Gastroesophageal sphincter (tissue), 4 donors: ENCODE measurements at places on chromosomes 16 and 17. TPM values are rescaled to one million over a fixed set of nuclear protein-coding genes. Genes with fewer than 3 reads are reported as not detected.

- no peak for ATAC-seq
Observed at GRCh38 chr16:1109648-1110047, 13.6 kb upstream of the C1QTNF8 start.

GRCh38 chr17:51166198-51166986 lies at the start of gene NME2:
Gene NME2 (plus strand): TSS chr17:51166411. CDS start chr17:51166831, 420 bp downstream.
- ATAC-seq = peak; percentile 97

DNA sequence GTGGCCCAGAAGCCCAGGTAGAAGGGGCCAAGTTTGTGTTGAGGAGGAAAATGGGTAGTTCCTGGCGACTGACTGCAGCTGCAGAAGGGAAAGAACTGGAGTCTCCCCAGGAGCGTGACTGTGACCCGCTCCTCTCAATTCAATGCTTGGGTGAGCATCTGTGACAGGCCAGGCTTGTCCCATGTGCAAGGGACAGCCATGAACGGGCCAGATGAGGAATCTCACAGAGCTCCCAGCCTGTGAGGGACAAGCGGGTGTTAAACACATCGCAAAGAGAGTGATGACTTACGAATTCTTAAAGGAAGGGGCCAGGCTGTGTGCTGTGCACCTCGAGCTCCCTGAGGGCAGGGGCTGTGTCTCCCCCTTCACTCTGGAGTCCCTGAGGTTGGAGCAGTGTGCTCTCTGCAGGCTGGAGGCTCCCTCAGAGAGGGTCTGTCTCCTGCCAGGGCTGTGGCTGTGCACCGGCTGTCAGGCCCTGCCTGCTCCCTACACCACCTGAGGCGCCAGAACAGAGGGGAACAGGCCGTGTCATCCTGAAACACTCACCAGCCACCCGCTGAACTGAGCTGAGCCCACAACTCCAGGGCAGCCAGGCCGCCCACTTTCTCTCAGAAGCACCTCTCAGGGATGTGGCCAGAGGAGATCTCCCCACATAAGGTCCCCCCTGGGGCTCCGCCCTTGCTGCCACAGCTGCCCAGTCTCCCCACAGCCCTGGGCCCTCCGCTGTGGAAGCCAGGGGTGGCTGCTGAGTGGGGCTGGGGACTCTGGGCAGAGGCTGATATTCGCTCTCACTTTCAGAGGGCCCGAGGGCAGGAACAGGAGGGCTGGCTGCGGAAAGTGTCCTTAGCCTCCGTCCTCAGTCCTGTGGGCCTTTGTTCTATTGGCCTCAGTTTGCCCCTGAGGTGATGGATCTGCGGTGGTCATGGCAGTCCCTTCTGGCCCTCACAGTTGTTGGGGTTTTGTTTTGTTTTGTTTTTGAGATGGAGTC lies 25.7 kb upstream of the NXPH3 start:
- no peak for ATAC-seq

- ATAC-seq = no peak
Observed at GRCh38 chr17:64218066-64218465, 45.0 kb downstream of the TEX2 start.

GRCh38 chr17:41962768-41963434 lies 3.7 kb upstream of the CNP start:
- ATAC-seq = peak; percentile 26

DNA sequence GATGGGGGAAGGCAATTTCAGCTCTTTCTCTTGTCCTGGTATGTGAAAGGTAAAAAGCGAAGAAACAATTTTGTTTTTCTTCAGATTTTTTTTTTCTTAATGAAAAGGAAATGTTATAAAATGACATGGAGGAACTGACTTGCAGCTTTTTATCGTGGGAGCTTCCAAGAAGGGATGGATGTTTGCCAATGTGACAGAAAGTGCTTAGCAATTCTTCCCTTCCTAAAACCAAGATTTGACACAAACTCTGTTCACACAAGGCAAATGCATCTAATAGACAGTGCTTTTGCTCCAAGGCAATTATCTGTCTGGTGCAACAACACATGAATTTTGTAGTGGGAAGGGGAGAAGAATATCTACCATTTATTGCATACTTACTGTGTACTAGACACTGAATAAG lies 988.5 kb downstream of the CDH11 start:
- no peak for ATAC-seq

DNA sequence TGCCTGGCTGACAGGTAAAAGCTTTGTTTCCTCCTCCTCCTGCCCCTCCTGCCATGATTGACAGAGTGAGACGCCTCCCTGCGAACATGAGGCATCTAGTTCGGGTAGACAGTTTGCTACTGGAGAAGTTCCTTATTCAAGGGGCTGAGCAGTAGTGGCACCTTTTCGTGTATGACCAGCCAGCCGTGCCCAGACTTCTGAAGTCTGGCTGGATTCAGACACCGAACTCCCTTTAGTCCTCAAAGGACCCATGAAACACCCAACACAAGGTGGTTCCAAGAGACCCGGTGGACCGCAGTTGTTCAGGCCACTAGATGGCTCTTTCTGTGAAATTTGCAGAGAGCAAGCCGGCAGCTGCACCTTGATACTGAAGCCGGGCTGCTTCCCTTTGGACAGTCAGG lies 192.8 kb downstream of the XYLT1 start:
- no peak for ATAC-seq

DNA sequence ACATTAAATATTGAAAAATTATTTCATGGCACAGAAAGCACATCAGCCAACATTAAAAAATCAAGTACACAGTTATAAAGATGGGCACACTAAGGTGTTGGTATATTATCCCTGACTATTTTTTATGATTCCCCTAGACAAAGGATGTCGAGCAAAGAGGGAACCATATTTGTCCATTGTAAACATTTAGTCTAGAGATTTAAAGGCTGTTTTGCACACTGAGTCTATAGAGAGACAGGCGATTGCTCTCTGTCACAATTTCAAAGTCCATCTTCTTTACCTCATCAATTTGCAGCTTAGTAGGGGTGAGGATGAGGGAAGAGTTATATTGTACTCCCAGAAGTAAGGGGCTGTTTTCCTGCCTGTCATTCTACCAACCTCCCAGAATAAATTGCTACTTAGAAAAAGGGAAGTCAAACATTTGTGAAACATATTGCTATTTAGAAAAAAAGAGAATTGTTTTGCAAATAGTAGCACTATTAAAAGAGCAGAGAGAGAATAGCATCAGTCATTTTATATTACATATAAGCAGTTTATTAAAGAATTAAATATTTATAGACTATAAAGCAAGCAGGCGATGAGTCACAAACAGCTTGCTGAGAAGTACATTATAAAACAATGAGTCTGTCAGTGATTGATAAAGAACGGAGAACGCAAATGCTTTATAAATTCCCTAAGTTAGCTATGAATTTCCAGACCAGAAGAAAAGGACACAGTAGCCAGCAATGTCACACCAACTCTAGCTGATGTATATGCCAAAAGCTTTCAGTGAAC lies 270.6 kb upstream of the PMFBP1 start:
- ATAC-seq = no peak

- ATAC-seq = no peak
Observed at GRCh38 chr16:70490261-70490660, 33.1 kb downstream of the COG4 start.

DNA sequence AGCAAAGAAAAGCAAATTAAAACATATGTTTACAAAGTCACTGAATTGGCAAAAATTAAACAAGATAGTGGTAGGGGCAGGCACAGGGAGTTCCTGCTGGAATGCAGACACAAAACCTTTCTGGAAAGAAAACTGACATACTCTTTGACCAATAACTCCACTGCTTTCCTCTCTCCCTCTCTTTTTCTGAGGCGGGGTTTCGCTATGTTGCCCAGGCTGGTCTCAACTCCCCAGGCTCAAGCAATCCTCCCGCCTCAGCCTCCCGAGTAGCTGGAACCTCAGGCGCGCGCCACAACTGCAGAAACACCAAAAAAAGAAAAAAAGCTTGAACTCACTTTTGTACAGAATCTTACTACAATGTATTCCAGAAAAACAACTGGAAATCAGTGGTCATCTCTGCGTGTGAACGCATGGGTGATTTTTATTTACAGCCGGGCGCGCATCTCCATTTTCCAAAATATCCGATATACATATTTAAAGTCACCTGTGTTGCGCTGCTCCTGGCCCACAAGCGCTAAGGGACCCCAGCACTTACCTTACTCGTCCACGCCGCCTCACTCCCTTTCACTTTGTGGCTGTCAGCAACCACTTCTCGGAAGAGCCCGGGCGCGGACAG lies 480 bp downstream of the TXNL4B start:
- ATAC-seq = peak; percentile 37

DNA sequence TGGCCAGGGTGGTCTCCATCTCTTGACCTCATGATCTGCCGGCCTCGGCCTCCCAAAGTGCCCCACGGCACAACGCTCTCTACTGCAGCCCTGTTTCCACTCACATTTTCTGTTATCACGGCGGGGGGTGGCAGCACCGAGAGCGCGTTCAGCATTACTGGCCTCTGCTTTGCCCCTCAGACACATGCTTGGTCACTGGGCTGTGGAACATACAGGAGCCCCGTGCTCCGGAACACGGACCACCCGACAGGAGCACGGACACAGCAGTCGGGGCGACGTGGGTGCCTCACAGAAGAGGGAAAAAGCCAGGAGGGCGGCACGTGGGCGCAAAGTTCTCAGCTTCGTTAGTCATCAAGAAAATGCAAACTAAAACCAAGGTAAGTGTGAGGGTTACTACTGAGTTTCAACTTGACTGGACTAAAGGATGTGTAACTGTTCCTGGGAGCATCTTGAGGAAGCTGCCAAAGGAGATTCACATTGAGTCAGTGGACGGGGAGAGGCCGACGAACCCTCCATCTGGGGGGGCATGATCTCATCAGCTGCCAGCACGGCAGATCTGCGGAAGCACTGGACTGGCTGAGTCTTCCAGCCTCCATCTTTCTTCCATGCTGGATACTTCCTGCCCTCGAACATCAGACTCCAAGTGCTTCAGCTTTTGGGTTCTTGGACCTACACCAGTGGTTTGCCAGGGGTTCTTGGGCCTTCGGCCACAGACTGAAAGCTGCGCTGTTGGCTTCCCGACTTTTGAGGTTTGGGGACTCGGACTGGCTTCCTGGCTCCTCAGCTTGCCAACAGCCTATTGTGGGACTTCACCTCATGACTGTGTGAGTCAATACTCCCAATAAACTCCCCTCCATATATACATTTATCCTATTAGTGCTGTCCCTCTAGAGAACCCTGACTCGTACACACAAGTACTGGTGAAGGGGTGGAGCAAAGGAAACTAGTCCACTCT lies 106.8 kb downstream of the ZNF778 start:
- ATAC-seq = no peak

- ATAC-seq = no peak
Observed at GRCh38 chr16:27847030-27847550, 216.4 kb downstream of the GSG1L start.

C17orf58 gene
- 5.3 TPM for total RNA-seq

EPX gene
- total RNA-seq = not detected

ZNF624 gene
- total RNA-seq = 4.4 TPM

CSH2 gene
- total RNA-seq = 0.23 TPM
